Activated T-helper 1 cell treated with Interleukin-2 at 50 U/mL for 16 hours (primary cell): ENCODE measurements at places on chromosomes 4 and X.

GRCh38 chr4:174714393-174715211, 114.4 kb downstream of the GLRA3 start:
- DNase-seq: no peak

DNA sequence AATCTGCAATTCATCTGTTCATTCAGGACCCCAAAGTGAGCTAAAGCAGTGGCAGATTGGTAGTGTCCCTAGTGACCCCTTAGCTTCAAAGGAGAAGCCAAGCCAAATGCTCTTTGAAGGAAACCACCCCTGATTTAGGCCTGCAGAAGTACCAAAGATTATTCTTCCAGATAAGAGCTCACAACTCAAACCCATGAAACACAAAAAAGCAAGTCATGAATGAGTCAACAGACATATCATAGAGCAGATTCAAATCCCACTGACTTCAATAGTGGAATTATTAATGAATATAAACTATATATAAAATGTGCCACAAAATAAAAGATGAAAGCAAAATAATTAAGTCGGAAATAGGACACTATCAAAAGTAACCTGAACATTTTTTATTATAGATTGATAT, 197.6 kb downstream of the SCFD2 start:
- DNase-seq: no peak

GRCh38 chrX:16848541-16848940, 21.6 kb downstream of the RBBP7 start:
- DNase-seq: no peak

DNA sequence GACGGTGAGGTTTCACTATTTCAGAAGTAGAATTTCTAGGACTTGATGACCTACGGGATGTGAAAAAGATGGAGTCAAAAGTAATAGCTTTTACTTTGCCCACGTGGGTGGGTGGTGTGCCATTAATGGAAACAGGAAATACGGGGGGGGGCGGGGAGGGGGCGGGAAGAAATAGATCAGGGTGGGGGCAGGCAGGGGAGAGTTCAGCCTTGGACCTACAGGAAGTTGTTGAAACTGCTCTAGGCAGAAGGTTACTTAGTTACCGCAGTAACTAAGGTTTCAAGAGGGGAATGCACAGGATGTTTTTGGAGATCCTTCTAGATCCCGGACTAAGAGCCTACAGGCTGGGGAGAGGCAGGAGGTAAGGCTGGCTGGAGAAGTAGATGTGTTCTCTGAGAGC, 3.6 kb upstream of the FHL1 start:
- no peak for DNase-seq

GRCh38 chr4:13963601-13964000, 336.1 kb upstream of the BOD1L1 start:
- DNase-seq: no peak

DNA sequence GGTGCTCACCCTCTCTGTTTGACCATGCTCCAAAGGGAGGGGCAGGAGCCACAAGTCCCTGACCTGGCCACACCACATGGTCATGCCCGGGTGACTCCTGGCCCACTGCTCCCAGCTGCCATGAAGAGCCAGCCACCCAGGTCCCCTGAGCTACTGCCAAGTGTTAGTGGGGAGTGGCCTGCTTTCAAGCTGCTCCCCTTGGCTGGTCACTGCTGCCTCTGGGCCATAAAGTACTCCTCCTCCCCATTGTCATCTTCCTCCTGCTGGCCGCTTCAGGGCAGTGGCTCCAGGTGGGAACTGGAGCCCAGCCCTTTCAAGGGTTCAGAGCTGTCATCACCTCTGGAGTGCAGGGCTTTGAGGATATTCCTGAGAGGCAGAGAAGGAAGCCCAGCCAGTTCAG, 27.3 kb upstream of the RBBP7 start:
- DNase-seq: no peak

GRCh38 chr4:40562208-40562607, 67.5 kb downstream of the RBM47 start:
- no peak for DNase-seq

DNA sequence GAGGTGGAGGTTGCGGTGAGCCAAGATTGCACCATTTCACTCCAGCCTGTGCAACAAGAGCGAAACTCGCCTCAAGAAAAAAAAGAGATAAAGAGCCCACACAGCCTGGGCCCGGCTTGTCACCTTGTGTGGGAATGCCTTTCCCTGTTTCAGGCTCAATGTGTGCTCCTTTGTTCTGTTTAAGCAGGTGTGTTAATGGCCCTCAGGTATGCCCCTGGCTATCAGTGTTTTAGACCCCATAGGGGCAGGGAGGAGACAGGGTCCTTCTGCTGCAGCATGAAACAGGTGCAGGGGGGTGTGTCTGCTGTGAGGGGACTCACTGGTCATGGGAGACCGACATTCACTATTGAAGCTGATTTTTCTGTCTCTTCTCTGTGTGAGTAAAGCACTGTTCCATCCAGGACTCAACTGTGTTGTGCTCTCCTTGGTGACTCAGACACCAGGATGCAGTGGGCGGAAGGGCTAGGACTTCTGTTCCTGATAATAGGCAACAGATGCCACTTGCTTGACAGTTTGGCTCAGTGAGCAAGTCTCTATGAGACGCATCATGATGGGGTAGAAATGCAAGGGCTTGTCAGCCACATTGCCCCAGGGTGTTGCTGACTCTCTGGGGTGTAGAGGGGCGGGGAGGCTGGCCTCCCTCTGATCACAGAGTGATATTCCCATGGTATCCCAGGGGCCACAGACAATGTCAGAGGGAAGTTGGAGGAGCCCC, 15.6 kb upstream of the LAP3 start:
- DNase-seq: no peak
